ENCODE measurements at places on chromosomes 5 and 9. TPM values are rescaled to one million over a fixed set of nuclear protein-coding genes. Genes with fewer than 3 reads are reported as not detected.

The SPAG8 gene
- total RNA-seq, result 1.0 TPM

The SEMA6A gene
- total RNA-seq, result not detected

The NUDT12 gene
- total RNA-seq, result 13.3 TPM

The LCN15 gene
- total RNA-seq, result not detected

The PCDHB10 gene
- total RNA-seq, result not detected
